NAMALWA (cell line): ENCODE measurements at places on chromosomes 12 and 14.

DNA sequence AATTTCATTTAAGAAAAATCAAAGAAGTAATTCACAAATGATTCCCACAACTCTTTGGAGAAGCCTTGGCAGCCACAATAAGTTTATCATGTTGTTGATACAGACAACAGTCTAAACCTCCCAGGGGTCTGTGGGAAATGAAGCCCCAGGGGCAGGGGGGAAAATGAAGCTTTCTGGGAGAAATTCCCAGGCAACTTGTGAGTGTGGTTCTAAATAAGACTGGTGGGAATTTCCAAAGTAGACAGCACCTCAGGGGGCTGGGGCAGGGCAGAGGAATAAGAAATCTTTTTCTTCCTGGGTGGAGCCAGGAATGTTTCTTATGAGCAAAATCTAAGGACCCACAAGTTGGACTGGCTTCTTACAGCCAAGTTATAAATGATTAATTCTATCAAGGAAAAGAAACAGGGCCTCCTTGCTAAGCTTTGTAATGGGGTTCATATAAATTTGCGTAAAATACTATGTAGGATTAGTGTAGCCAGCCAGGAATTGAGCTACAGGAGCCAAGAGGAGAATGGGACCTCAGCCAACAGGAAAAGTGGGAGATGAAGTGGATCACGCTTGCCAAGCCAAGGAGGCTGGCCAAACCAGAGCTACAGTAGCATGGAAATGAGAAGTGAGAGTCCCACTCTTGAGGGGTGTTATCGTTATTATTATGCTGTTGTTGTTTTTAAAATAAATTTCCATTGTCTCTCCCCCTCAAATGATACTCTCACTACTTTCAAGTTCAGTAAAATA is 182.9 kb upstream of the FAR2 start:
- DNase-seq = no peak

DNA sequence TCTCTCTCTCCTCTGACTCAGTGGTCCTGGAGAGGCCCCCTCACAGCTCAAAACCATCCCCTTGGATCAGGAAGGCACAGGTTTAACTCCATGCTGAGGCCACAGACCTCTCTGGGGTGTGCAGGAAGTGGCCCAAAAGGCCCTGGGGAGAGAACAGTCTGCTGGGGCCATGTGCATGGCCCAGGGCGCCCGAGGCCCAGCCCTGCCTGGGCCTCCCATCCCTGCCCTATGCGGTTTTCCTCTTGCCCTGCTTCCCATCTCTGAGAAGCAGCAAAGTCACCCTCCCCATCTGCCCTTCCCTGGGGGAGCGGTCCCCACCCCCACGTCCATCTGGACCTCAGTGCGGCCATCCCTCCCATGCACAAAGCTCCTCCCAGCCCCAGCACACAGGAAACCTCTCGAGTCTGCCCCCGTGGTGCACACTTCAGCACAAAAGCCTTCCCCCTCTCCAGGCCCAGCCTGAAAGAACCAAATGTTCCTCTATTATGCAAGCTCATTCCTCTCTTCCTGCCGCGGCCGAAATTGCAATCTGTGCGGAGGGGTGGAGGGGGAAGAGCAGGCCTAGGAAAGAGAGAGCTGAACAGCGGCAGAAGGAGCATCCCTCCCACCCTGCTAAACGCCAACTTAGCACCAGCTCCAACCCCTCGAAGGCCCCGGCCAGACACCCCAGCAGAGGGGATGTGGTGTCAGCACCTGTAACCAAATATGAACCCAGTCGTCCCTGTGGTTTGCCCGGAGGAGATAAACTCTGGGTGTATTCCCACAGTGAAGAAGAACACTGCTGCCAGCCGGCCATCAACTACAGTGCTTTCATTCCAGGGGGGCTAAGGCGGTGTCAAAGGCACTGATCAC is 108.5 kb downstream of the SCARB1 start:
- no peak for DNase-seq

DNA sequence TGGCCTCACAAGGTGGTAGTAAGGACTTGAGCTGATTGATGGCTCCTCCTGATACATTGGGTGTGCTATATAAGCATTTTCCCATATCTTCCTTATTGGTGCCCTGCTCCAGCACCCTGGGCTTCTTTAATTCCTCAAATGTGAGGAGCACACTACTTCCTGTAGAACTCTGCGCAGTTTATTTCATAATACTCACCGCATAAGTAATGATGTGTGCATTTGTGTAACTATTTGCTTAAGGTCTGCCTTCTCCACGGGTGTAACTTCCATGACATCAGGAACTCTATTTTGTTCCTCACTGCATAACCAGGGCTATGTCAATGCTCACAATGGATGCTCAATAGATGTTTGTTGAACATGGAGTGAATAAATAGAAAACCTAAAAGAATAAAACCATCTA is 392.2 kb downstream of the SEC23A start:
- DNase-seq = no peak

GRCh38 chr12:118742431-118742830 is 238.9 kb upstream of the SRRM4 start:
- no peak for DNase-seq

- no peak for DNase-seq
Measured at GRCh38 chr12:66206141-66206540, 17.1 kb downstream of the IRAK3 start.

GRCh38 chr12:88643685-88644084 is 63.4 kb upstream of the KITLG start:
- no peak for DNase-seq

DNA sequence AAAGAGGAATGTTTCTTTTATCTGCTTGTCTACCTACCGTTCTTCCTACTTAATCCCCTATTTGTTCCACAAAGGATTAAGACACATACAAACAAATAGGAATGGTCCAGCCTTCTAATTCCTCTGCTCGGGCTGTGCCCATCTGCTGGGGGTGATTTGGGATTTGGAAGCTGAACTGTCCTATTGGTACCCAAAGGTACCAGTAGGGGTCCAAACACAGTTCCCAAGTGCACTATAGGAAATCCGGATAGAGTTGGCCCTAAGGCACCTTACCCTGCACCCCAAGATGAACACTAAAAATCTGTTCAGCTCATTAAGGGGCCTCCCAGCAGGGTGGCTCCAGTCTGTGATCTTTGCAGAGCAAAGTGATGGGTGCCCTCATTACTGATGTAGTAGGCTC is 566.9 kb downstream of the NRXN3 start:
- no peak for DNase-seq

- no peak for DNase-seq
Measured at GRCh38 chr12:106982229-106982628, 4.7 kb downstream of the MTERF2 start.
